HS-5 (cell line): ENCODE measurements at places on chromosomes 13 and 19.

GRCh38 chr13:99007414-99007986 is 29.6 kb upstream of the DOCK9 start:
- DNase-seq = no peak

DNA sequence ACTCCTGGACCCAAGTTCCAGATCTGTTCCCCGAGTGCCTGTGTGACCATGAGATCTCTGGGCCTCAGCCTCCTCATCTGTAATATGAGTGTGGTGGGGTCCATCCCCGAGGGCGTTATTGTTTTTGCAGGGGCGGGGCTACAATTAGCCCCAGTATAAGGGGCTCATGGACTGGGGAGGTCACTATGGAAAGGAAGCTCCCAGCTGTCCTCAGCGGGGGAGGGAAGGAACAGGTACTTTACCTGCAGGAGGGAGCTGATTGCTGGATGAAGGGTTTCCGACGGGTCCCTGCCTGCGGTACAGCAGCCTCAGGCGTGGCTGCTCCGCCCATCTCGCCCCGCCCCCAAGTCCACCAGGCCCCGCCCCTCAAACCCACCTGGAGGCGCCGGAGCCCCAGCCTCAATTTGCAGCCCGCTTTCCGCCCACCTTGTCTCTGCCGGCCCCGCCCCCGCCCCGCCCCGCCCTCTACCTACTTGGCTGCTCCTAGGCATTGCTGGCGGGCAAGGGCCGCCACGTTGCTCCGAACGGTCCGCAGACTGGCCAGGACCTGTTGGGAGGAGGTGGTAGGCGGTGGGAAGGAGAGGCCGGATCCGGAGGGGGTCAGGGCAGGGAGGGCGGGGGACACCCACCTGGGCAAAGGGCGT is 5.5 kb downstream of the PDE4C start:
- DNase-seq = no peak

DNA sequence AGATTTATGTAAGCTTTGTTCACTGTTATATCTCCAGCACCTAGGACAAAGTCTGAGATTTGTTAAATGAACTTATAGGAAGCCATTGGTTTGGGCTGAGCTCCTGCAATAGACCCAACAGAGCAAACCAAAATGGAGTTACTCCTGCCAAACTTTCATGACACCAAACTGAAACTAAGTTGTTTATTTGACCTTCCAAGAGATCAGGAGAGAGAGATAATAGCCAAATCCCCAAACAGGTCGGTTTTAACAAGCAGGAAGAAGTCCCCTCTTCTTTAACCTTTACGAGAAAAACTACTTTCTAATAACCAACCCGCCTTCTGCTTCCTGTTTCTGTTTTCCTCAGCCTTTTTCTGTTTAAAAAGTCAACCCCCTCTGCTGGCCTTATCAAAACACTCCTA is 54.9 kb upstream of the ATP12A start:
- no peak for DNase-seq

GRCh38 chr13:71789037-71789436 is 78.0 kb downstream of the DACH1 start:
- no peak for DNase-seq

GRCh38 chr13:95708811-95709500 is 32.0 kb downstream of the DNAJC3 start:
- DNase-seq = no peak

- DNase-seq = no peak
Observed at GRCh38 chr13:36814465-36814864, 4.6 kb upstream of the RFXAP start.

- no peak for DNase-seq
Observed at GRCh38 chr19:4606921-4607678, 32.2 kb upstream of the TNFAIP8L1 start.

GRCh38 chr19:6778386-6778785 is 5.9 kb downstream of the VAV1 start:
- DNase-seq = no peak

GRCh38 chr19:6273701-6274601 is 5.8 kb downstream of the MLLT1 start:
- peak; percentile 68 for DNase-seq

GRCh38 chr19:2043251-2043641 is 7.8 kb downstream of the MKNK2 start:
- DNase-seq = no peak

DNA sequence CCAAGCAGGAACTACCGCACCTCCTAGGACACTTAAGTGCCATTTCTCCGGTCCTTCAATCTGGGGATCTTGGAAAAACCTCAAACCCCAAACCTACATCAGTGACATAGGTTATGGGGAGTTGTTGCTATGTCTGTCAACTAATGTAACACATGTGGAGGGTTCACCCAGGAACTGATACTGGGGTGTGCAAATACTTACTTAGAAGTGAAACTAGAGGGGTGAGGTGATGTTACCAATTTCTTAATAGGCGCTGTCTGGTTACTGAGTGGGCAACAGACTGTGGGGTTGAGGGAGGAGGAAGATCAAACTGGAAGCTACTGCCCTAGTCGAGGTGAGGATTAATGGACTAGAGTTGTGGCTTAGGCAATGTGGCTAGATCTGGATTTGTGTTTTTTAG is 1.9 kb downstream of the ZNF586 start:
- no peak for DNase-seq

- no peak for DNase-seq
Observed at GRCh38 chr13:99724633-99725517, 223.6 kb downstream of the TM9SF2 start.

DNA sequence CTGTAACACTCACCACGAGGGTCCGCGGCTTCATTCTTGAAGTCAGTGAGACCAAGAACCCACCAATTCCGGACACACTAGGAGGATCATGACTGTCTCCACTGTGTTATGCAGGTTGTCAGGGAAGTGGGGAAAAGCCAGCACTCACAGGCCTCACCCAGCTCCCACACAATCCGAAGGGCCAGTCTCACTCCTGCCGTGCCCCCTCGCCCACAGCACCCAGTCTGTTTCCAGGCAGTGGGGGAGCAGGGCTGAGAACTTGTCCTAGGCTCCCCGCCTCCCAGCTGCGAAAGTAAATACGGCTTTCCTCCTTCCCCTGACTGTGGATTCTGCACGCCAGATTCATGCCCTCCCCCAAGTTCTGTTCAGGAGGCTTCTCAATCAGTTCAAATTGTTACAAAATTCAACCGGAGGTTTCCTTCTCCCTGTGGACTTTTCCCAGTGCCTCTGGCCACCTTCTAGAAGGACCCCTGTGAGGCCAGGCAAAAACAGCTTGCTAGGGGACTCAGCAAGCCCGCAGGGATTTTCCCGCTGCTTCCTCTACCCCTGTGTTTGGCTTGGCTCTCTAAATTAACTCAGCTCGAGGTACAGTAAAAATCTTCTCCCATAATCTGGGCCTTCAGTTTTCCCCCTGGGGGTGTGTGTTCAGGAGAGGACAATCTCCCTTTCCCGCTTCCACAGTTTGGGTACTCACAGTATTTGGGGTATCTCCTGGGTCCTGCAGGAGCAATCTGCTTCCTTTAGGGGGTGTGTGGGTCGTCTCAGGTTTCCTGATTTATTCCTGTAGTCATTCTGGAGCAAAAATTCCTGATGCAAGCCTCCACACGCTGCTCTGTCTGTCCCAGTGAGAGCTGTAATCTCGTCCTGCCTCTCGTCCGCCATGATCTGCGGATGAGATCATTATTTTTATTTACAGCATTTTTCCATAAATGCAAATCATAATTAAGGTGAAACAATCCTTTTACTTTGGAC is 899.8 kb downstream of the GPC5 start:
- DNase-seq = no peak

DNA sequence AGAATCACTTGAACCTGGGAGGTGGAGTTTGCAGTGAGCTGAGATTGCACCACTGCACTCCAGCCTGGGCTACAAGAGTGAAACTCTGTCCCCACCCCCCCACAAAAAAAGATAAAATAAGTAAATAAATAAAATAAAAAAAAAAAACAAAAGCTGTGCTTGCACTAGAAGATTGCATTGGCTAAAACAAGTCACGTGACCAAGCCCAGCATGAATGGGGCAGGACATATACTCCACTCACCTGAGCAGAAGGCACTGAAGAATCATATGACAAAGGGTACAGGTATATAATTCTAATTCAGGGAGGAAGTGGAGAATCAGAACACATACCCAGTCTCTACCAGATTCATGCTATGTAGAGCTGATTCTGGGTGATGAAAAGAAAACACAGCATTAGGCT is 36.6 kb downstream of the CYP4F22 start:
- no peak for DNase-seq

- no peak for DNase-seq
Observed at GRCh38 chr13:28031220-28031895, 42.9 kb upstream of the URAD start.

- no peak for DNase-seq
Observed at GRCh38 chr13:40492511-40492910, 173.9 kb downstream of the FOXO1 start.

GRCh38 chr19:2045501-2046045 is 5.5 kb downstream of the MKNK2 start:
- no peak for DNase-seq

DNA sequence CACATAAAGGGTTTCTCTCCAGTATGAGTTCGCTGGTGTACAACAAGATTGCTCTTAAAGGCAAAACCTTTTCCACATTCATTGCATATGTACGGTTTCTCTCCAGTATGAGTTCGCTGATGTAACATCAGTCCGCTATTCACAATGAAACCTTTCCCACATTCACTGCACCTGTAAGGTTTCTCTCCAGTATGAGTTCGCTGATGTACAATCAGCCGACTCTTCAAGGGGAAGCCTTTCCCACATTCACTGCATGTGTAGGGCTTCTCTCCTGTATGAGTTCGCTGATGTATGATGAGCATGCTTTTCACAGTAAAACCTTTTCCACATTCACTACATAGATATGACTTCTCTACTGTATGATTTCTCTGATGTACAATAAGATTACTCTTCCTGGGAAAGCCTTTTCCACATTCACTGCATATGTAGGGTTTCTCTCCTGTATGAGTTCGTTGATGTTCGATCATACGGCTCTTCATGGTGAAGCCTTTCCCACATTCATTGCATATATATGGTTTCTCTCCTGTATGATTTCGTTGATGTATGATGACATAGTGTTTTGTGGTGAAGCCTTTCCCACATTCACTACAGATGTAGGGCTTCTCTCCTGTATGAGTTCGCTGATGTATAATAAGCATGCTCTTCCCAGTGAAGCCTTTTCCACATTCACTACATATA is 6.0 kb upstream of the ZNF614 start:
- no peak for DNase-seq

- no peak for DNase-seq
Observed at GRCh38 chr19:38213911-38214625, 10.0 kb downstream of the DPF1 start.

DNA sequence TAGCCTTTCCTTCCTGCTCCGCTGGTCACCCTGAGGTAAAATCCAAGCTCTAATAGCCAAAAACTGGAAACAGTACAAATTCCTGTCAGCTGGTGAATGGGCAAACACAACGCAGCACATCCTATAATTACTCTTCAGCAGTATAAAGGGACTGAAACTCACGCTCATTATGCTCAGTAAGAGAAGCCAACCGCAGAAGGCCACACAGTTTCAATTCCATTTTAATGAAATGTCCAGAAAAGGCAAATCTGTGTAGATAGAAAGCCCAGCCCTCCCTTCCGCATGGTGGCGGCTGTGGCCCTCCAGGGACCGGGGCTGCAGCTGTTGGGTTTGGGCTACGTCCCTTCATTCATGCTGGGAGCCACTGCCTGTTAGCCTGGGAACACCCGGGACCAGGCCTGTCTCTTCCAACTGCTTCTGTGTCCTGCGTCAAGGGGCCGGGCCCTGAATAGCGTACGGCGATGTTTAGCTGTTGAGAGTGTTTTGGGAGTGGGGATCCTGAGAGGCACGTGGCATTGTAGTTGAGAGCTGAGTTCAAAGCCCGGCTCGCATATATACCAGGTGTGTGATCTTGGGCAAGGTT is 23.5 kb downstream of the NKPD1 start:
- DNase-seq = no peak

DNA sequence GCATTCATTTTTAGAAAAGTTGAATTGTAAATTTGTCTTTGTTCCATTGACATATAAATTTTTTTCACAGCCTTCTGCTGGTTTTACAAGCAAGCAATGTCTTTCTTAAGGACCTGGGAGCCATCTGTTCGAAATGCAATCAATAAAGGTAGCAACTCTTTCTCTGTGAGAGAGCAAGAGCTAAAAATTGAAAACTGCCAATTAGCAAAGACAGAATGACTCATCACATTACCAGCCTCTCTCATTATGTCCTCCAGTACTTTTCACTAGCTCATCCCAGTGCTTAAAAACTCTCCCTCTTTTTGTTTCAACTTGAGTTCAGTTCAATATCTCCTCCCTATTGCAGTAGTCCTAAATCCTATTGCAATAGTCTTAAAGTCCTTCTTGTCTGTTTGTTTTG is 760.7 kb upstream of the SLITRK6 start:
- no peak for DNase-seq

- no peak for DNase-seq
Observed at GRCh38 chr13:85148009-85148408, 651.2 kb downstream of the SLITRK6 start.

DNA sequence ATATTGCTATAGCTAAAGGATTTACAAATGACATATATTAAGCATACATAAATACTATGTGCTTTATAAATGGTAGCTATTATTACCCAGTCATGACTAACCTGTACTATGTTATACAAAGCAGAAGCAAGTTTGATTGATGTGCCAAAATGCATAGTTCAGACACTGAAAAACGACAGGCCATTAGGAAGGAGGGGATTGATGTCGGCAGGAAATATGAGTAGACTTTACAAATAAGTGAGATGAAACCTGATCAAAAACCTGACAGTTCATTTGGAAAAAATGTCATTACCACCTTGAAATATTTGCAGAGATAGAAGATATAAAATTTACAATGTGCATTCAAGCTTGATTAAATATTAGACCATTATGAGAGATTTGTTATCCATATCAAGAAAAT is 38.8 kb upstream of the TPP2 start:
- DNase-seq = no peak

DNA sequence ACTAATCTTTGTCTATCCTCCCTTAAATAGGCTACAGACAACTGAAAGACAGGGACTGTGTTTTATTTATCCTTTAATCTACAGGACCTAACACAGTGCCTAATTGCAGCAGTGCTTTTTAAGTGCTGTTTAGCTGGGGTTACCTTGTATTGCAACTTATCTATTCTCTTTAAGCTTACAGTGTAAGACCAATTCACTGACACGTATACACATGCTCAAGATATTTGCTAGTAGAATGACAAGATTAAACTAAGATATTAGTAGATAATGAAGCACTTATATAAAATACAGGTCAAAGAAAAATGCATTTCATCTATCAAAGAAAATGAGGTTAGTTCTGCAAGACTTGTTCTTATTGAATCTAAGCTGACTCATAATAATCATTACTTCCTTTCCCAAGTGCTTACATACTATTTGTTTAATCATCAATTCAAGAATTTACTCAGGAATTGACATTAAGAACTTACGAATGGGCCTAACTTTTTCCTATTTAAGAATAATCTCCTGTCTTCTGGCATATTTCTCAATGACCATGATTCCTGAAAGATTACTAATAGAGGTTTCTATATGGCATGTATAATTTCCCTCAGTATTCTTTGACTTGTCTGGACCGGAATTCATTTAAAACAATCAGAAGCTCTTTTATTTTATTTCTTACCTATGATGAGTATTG is 75.8 kb upstream of the MAB21L1 start:
- peak; percentile 51 for DNase-seq
